ENCODE measurements at places on chromosomes 12 and 14.

GRCh38 chr12:128830505-128830893 is 6.7 kb upstream of the SLC15A4 start:
- no peak for DNase-seq

DNA sequence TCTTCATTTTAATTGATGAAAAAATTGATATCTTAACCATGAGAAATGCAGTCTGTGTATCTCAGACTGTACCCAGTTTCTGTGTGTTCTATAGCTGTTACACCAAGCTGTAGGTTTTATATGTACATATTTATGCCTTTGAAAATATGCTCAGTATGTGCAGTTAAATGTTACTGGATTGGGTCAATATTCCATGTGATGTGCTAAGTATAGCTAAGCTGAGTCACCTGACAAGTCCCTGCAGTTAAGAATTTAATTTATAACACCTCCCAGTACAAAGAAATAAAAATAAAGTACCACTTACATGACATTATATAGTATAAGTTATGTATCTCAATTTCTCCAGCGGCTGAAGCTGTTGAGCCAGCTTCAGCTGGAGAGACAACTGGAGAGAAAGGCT is 984.0 kb downstream of the GALC start:
- DNase-seq, result no peak

- no peak for DNase-seq
These were observed 53.9 kb downstream of the METTL25 start for GRCh38 chr12:82412246-82412645.

DNA sequence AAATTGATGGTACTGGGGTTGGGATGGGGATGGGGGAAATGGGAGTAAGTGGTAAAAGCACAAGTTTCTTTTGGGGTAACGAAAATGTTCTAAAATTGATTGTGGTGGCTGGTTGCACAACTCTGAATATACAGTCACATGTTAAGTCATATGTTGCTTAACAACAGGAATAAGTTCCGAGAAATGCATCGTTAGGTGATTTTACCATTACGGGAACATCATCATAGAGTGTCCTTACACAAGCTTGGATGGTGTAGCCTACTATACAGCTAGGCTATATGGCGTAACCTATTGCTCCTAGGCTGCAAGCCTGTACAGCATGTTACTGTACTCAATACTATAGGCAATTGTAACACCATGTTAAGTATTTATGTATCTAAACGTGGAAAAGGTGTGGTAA is 31.0 kb downstream of the ITGA7 start:
- DNase-seq, result no peak

GRCh38 chr14:93023802-93024434 is 91.8 kb downstream of the ITPK1 start:
- no peak for DNase-seq

DNA sequence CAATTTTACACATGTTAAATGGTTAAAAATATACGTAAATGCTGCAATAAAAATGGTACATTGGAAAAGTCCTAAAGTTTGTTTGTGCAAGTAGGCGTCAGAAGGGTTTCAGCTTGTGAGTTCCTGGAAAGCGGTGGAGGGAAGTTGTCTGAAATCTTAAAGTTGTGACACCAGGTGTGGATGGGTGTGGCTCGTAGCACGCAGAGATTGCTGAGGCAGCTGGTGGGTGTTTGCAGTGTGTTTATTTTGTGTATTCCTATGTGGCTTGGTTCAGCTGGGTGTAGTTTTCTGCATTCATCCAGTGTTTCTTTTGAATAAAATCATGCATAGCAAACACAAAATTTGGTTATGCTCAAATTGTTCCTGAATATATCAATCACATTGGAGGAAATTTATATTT is 136.8 kb upstream of the TBX3 start:
- no peak for DNase-seq

- DNase-seq, result no peak
These were observed 20.1 kb upstream of the USP44 start for GRCh38 chr12:95571369-95571768.

GRCh38 chr12:2583091-2583497 is 211.7 kb upstream of the FKBP4 start:
- DNase-seq, result peak; percentile 70

DNA sequence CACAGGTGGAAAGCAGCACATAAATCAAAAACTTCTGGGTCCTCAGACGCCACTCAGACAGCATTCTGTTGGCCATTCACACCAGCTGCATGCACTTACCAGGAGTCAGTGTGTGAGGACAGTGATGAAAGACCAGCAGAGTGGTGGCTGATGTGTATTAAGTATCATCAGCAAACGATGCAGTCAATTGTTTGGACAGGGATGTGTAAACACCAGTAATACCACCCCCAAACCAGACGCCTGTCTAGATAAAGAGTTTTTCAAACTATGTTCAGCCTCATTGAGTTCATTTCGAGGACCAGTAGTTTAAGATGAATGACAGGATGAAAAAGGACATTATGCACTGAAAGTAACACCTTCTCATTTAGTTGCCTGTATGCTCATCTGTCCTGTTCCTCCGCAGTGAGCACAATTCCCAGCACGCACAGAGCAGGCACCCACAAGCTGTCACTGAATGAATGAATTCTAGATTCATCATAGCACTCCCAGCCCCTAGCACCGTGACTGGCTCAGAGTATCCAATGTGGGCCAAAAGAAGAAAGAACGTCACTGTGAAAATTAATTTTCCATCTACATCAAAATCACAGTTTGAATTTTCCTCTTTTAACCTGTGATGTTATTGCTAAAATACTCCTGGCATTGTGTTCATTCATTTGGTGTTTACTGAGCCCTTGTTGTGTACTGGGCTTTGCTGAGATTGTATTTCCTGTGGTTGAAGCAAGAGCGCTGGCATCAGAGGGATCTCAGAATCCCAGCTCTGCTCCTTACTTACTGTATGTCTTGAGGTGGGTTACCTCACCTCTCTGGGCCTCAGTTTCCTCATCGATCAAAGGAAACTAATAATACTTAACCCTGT is 124.8 kb upstream of the NOS1 start:
- DNase-seq, result no peak

DNA sequence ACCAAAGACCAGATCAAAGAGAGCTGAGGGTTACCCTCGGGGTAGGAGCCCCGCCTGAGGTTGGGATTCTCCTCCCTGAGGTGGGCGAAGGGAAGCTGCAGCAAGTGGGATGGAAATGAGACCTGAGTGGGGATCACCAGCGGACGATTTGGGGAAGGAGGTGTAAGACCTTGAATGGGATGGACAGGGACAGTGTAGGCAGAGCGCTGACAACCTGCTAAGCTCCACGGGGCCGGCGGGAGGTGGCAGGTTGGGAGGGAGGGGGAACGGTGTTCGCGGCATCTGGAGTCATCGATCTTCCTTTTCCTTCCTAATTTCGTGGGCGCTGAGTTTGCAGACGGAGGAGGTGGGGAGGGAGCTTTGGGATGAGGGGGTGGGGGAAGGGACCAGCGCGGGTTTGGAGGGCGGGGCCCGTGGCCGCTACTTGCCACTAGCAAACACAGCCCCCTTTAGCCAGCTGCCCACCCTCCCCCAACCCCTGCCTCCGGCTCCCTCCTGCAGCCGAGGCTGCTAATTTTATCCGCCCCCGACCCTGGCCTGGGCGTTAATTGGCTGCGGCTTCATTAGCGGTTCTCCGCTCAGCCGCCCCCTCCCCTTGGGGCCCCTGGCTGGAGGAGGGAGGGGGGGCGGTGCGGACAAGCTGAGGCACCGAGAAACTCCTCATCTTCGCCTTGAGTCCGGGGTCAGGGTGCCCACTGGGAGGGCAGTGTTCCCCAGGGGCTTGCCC is 2.8 kb upstream of the SHMT2 start:
- no peak for DNase-seq

- DNase-seq, result no peak
These were observed 30.9 kb upstream of the SYNDIG1L start for GRCh38 chr14:74456684-74457564.

- no peak for DNase-seq
These were observed 33.5 kb upstream of the C12orf42 start for GRCh38 chr12:103529306-103529705.

DNA sequence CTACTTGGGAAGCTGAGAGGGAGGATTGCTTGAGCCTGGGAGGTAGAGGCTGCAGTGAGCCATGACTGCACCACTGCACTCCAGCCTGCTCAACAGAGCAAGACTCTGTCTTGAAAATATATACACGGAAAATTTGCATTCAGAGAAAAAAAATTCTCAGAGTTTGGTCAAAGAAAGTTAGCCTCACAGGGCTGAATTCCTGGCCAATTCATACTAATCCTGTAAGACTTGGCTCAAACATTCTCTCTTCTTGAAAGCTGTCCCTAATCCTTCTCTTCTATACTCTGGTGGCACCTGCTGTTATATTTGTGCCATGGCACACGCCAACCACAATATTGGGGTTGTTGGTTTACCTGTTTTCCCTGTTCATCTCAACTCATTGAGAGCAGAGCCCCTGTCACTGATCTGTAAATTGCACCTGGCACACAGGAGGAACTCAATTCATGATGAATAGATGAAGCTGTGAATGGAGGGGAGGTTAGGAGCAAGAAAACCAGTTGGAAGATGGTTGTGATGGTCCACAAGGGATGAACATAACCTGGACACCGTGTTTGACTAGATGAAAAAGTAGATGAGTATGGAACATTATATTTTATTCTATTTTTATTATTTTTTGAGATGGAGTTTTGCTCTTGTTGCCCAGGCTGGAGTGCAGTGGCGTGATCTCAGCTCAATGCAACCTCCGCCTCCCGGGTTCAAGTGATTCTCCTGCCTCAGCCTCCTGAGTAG is 36.8 kb upstream of the SPTSSA start:
- no peak for DNase-seq

DNA sequence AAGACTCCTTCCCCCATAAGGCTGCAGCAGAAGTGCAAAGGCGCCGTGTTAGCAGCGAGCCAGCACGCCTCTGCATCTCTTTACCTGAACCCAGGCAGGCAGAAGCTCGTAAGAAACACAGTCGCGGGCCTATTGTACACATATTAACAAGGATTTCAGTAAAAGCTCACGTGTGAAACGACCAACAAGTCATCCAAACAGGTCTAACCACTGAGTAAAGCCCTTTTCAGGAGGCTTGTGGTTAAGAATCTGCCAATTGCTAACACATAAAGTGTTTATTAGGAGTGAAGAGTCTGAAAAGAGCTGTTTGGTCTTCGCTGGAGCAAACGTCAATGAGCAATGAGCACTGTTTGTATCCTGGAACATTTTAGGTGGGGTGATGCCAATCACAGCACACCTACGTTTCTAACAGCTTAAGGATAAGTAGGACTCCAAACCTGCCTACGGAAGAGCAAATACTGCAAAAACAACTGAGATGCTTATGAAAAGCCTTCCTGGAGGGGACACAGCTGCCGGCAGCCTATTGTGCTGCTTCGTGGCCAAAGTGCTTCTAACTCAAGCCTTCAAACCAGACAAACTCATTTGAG is 43.1 kb downstream of the PRKAB1 start:
- DNase-seq, result no peak

GRCh38 chr12:54360717-54361456 is 3.4 kb downstream of the GPR84 start:
- DNase-seq, result peak; percentile 48

GRCh38 chr14:91912035-91912434 is 35.5 kb downstream of the FBLN5 start:
- no peak for DNase-seq

DNA sequence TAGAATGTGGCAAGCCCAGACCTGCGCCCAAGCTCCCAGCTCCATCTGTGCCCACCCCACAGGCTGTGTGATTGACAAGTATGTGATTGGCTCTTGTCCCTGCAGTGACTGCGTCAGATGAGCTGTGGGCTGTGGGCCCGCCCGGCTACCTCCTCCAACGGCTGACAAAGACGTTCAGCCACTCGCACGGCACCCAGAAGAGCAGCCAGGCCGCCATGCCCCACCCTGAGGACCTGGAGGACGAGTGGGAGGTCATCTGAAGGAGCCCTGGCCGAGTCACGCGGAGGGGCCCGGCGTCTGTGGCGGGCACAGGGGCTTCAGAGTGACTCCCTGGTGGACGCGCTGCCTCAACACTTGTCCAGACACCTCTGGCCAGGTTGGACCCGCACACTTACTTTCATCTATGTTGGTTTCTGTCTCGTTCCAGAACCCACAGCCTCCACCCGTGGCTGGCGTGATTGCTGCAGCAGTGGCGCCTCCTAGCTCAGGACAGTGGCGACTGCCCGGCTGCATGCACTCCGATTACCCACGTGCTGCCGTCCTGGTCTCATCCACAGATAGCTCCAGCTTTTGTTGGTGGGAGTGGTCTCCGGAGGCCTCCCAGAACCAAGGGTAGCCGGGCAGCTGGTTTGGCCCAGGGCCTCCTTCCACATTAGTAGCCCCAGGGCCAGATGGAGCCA is 11.4 kb downstream of the ANKRD9 start:
- DNase-seq, result no peak

GRCh38 chr12:32134101-32134888 is 27.6 kb downstream of the BICD1 start:
- peak; percentile 46 for DNase-seq

GRCh38 chr12:1216560-1216959 is 225.5 kb downstream of the ERC1 start:
- DNase-seq, result no peak

- no peak for DNase-seq
These were observed 24.6 kb downstream of the TPCN1 start for GRCh38 chr12:113245695-113246477.

DNA sequence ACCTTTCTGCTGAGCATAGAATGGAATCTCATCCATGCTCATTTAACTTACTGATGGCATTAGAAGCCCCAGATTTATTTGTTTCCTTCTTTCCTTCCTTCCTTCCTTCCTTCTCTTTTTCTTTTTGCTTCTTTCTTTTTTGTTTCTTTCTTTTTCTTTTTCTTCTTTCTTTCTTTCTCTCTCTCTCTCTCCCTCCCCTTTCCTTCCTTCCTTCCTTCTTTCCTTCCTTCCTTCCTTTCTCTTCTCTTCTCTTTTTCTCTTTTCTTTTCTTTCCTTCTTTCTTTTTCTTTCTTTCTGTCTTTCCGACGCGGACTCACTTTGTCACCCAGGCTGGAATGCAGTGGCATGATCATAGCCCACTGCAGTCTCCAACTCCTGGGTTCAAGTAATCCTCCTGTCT is 55.9 kb downstream of the C12orf75 start:
- DNase-seq, result no peak

DNA sequence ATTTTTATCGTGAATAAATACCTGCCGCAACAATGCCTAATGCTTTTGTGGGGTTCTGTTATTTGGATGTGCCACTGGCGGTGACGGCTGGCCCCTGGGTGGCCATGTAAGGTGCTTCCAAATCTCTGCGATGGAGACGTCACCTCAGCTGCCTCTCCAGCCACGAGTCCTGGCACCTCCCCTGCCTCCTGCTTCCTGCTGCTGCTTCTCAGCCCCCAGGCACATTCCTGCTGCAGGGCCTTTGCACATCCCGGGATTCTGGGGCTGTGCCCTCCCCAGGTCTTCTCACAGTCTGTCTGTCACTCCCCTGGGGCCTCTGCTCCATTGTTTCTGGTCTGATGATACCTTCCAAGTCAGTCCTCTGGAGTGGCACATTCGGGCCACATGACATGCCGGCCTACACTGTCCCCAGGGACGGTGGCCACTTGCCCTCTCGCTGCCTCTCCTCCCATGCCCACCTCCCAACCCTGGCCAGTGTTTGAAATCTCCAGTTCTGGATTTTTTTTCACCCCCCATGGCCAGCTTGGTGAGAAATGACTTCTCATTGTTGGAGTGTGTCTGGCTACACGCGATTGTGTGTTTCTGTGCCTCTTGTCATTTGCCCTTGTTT is 151.8 kb downstream of the KIF26A start:
- no peak for DNase-seq

Data from activated T-cell treated with anti-CD3 and anti-CD28 coated beads for 48 hours (primary cell).